NCI-H1436 (cell line): ENCODE measurements at places on chromosomes 7 and 10.

- no peak for DNase-seq
Measured at GRCh38 chr10:110504111-110504735, 6.5 kb downstream of the DUSP5 start.

DNA sequence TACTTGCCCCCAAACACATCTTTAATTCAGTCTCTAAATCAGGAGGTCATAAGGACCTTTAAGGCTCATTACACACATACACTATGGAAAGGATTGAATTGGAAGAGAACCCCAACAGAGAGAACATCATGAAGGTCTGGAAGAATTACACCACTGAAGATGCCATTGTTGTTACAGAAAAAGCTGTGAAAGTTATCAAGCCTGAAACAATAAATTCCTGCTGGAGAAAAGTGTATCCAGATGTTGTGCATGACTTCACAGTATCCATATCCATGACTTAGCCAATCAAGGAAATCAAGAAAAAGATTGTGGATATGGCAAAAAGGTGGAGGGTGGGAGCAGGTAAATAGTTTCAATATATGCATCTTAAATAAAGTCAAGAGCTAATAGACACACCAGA lies 13.7 kb downstream of the LIPA start:
- no peak for DNase-seq

GRCh38 chr7:4240042-4240441 lies 442.1 kb upstream of the FOXK1 start:
- DNase-seq = no peak

- DNase-seq = no peak
Measured at GRCh38 chr10:115118346-115118745, 25.2 kb downstream of the ATRNL1 start.

DNA sequence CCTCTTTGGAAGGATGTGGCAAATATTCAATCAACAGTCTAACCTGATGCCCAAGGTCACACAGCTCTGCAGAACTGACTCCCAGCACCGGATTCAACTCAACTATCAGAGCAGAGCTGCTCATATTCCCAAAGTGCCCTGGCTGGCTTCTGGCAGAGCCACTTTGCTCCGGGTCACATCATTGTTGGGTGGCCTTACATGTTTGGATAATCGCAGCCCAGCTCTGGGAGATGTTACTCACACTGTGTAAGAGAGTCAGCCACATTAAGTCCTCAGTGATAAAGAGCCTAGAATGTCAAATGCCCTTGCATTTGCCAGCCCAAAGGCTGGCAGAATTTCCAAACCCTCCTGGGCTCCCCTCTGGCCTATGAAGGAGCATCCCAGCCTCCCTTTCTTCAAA lies 79.8 kb upstream of the PDE1C start:
- DNase-seq = no peak

DNA sequence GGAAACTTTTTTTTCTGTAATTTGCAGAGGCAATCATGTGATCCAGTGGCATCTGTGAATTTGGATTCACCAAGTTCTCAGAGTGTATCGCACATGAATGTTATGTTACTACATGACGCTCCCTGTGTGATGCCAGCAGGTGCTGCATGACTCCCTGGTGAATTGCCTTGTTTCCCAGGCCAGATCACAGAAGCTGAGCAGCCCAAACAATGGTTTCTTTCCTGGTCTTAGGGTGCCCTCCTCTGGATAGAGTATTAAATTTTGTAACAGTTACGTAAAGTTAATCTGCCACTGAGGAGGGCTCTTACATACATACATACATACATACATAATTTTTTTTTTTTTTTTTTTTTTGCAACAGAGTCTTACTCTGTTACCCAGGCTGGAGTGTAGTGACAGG lies 3.6 kb downstream of the ZSCAN21 start:
- peak; percentile 84 for DNase-seq

DNA sequence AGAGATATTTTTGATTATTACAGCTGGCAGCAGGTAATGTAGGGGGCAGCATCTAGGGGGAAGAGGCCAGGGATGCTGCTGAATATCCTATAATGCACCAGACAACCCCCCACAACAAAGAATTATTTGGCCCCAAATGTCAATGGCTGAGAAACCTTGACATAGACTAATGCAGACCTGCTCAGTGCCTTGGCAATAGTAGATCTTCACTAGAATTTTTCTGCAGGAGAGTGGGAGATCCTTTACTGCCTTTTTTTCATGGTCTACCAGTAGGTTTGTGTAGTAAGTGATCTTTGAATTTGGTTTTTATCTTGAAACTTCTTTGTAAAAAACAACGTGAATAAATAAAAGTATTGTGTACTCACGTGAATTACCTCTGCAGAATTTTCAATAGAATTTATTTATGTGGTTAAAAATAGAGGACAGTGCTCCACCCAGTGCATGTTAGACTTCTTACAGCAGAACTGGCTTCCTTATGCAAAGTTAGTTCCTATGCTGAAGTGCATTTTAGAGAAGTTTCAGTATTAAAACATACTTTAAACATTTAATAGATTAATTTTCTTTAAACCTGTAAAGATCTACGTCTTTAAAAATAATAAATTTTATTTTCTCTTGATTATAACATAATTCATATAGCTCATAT lies 199.6 kb upstream of the HDAC9 start:
- DNase-seq = no peak

GRCh38 chr10:59854571-59854970 lies 51.8 kb downstream of the CCDC6 start:
- DNase-seq = no peak

DNA sequence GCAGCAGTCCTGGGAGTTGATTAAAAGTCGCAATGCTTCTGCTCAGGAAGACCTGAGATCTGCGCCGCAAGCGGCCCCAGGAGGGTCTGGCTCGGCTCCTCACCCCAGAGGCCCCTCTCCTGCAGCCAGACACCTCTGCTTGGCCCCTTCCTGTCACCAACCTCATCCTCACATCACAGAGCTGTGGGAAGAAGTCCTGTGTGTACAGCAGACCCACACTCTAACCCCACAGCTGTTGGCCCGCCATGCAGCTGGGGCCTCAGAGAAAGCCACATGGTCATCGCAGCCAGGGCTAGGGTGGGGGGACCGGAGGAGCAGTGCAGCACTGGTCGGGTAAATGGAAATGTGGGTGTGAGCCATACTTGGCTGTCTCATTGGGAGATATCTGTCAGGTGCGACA lies 97.7 kb downstream of the RGS10 start:
- DNase-seq = no peak

DNA sequence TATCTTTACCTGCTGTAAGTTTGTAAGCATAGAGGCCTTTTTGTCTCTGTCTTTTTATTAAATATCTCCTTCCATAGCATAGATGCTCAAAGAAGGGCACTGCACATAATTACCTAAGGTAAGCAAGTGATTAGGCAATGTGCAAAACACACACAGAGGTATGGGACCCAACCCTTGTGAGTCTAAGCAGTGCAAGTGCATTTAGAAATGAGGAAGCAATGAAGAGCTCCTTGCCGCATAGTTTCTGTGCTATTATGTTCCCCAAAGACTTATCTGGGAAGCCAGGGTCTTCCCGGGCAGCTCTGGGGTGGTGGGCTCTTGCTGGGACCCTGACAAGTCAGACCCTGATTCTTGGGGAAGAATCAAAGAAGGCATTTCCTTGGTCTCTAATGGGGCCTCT lies 13.5 kb upstream of the MGAM2 start:
- DNase-seq = no peak

DNA sequence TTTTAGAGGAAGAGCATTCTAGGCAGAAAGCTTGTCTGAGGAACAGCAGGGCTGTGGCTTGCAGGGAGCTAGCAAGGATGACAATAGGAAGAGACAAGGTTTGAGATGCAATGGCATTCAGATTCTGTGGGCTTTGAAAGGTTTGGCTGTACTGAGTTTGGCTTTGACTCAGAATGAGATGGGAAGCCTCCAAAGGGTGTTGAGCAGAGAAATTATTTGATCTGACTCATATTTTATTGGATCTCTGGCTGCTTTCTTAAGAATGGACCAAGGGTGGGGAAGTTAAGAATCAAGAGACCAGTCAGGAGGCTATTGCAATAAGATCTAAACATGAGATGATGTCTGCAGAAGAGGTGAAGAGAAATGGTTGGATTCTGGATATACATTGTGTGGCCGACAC lies 273.2 kb downstream of the CDK14 start:
- no peak for DNase-seq

GRCh38 chr10:24209432-24209771 lies 464 bp downstream of the KIAA1217 start:
- DNase-seq = no peak

- no peak for DNase-seq
Measured at GRCh38 chr10:101071267-101071884, 9.6 kb downstream of the KAZALD1 start.

DNA sequence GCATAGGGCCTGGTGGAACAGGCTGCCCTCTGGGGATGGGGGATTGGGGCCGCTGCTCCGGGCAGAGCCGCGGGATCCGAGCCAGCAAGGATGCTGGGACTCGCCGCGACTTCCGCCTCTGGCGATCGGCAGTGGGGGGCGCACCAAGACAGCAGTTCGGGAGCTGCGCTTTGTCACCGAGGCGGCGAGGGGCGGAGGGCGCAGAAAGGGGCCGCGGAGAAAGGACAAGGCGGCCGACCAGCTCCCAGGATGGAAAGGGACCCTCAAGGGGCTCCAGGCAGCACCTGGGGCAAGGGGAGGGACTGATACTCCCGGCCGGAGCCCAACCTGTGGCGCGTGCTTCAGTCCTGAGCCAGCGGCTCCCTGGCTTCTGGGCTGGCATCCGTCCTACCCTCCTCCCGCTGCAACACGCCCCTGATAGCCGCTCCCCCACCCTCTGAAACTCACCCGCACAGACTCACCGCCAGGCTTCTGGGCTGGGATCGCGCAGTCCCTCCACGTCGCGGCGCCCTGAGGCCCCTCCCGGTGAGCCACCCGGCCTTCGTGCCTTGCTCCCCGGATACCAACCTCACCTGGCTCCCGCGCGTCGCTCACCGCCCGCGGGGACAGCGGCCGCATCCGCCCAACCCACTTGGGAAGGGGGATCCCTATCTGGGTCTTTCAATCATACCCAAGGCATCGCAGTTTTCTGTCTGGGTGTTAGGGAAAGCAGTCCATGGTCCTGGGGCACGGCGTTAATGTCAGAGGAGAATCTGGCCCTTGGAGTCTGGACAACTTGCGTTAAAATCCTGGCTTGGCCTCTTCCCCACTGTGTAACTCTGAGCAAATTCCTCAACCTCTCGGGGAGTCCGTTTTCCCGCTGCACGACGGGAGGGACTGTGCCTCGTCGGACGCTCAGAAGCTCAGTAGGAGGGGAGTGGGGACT lies 7.0 kb upstream of the EVX1 start:
- DNase-seq = peak; percentile 46

DNA sequence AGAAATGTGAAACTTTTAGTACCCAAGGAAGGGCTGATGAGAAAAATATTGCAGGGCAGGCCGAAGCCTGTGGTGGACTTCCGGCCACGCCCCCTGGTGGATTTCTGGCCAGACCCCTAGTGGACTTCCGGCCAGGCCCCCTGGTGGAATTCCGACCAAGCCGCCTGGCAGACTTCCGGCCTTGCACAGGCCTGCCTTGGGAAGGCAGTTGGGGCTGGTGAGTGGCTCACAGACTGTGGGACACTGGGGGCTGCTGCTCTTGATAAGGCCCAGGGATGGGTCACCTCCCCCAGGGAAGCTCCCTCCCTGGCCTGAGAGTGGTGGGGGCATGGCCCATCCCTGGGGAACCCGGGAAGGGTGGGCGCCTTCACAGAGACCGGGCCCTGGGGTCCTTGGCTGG lies 116.4 kb upstream of the MKI67 start:
- no peak for DNase-seq

GRCh38 chr10:52434734-52435133 lies 120.7 kb downstream of the DKK1 start:
- DNase-seq = no peak

DNA sequence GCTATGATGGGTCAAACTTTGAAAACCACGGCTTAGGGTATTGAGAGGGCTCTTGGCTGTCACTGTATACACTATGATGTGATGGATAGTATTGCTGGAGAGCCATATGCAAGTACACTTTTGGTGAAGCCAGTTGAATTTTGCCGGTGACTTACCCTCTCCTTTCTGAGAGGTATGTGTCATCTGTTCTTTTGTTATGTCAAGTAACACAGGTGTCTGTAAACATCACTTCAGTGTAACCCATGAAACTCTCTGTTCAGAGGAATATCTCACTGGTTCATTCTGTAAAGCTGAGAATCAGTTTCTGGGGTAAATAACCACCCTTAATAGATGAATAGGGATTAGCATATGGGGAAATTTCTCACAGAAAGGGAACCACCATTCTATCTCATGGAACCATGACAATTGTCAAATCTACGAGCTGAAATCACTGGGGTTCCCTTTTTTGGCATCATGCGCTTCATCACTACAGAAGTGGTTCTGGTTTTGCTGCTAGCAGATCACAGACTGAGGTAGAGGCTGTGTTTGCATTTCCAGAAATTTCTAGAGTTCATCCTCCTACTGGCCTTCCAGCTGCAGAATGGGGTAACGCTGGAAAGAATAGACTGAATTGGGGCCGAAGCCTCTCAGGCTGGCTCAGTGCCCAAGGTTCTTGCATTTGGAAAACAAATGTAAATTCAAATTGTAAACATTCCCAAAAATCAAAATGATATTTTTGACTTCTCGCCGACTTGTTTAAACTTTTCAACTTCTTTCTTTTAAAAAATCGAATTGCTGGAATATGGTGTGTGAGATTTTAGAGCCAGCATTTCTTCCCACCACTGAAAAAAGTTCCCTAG lies 83.3 kb upstream of the CREB5 start:
- DNase-seq = no peak

GRCh38 chr10:35752469-35753461 lies 110.7 kb upstream of the FZD8 start:
- DNase-seq = peak; percentile 73

DNA sequence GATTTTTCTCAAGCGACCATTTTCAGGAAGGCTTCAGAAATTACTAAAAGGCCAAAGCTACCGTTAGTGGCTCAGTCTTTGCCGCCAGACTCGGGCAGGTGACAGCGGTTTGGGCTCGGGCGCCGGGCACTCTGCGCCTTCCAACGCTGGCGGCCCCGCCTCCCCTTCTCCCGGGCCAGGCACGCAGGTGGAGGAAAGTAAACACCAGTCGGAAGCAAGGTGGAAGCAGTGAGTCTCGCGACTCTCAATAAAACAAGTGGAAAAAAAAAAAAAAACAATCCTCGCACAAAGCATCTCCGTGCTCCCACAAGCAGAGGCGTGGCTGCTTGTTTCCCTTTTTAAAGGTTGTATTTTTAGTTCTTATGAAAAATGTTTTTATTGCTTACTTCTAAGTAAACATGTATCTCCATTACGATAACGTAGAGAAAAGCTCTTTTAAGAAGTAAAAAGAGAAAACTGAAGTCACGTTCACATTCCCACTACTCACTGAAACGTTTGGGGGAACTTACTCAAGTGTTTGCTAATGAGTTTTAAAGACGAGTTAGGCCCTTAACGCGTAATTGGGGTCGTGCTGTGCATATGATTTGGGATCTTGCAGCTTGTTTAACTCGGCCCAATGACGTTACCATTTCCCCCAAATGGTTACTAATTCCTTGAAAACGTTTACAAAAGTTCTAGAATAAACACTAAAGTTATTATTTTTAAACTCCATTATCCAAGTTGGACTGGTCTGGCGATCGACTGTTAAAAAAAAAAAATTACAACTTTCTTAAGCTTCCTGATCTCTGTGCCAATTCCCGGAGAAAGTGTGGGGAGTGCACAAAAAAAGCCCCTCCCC lies 864 bp downstream of the CDCA7L start:
- peak; percentile 44 for DNase-seq
